ENCODE measurements at places on chromosomes 4 and X. TPM values are rescaled to one million over a fixed set of nuclear protein-coding genes. Genes with fewer than 3 reads are reported as not detected.

KLKB1 gene
- total RNA-seq, result 0.17 TPM

HSD17B13 gene
- not detected for total RNA-seq

DNA sequence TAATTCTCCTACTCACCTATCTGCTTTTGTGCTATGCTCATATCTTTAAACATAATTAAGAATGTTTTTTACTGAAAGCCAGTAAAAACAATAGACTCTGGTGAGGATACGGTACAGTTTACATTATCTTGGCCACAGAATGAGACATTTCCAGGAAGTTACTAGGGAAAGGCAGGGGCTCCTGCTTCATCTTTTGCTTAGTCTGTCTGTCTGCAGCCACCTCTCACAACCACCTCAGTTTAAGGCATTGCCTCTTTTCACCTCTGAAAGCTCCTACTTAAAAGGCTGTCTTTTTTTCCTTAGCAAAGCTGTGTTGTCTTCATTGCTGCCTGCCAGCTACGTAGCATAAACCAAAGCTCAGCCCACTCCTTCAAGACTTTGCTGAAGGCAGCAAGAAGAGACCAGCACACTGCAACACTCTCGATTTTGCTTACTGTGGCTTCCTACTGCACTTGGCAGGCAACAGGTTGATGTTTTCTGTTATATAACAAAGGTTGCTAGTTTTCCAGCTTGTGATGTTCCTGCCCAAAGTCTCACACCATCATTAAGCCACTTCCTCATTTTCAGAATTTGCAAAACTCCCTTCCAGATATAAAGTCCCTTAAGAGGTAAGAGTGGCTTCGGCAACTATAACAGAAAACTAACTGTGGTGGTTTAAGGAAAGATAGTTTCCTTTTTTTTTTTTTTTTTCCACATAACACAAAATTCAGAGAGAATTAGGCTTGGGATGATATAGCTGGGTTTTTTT, 432.9 kb downstream of the GRXCR1 start:
- DNase-seq, result no peak
- H3K27me3 ChIP-seq, result peaks cover 8% of the 10 kb centered on the region
- no peaks in the 10 kb centered on the region for H3K4me1 ChIP-seq
- H3K27ac ChIP-seq, result no peak overlapping the region
- no peaks in the 10 kb centered on the region for H3K36me3 ChIP-seq

DNA sequence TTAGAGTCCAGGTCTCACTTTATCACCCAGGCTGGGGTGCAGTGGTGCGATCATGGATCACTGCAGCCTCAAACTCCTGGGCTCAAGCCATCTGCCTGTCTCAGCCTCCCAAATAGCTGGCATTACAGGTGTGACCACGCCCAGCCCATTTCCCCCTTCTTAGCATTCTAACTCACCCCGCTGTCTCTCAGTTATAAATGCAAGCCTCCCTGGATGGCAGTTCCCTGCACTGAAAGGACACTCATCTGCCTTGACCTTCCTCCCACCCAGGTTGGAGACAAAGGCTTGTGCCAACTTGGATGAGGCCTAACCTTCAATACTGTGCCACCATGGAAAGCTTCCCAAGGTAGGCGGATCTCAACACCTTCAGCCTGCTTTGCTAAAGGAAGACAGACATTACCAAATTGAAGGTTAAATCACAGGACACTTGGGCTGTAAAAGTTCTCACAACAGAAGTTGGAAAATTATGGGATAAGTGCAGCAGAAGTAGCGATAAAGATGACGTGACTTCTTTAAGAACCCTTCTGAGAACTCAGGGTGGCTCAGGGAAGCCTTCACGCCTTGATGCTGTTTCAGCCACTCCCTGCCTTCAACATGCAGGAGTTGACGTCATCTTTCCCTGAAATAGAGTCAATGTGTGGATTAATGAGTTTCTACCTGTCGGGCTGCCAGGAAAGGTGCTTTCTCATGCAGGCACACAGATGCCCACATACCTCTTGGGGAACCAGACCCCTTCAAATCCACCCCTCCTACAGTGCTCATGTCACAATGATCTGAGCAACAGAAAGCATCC, 10.6 kb upstream of the GPM6B start:
- no peaks in the 10 kb centered on the region for H3K27me3 ChIP-seq
- no peak overlapping the region for H3K4me3 ChIP-seq
- no peak for DNase-seq
- H3K36me3 ChIP-seq, result no peaks in the 10 kb centered on the region

DNA sequence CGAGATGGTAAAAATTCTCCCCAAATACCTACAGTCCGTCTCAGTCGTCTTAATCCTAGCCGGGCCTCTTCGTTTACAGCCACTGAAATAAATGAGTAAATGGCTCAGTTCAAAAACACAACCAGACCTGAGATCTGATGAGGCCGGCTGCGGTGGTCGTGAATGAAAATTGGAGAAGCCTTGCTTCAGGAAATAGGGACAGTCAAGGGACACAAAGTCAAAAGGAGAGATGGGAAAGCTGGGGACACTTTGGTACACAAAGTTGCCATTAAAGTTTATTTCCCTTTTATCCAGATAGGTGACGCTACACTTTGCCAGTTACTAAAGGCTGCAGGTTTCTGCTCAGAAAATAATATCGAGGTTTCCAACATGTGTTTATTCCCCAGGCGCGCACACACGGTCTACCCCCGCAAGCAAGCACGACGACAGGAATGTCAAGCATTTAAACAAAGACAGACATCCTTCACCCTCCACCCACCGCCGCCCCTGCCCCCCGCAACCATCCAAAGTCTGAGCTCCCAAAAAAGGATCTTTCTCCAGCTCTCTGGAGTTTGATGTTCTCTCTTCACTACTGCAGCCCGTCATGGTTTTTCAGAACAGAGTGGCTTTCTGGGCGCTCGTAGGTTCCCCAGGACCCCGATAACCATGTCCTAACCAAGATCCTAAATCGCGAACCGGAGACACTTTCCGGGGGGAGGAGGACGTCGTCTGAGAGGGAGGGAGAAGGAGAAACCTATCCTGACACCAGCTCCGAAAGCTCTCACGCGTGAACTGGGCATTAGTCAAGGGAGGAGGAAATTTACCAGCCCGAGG, 1.3 kb upstream of the PCDH7 start:
- peak overlapping the region; percentile 95 for H3K4me3 ChIP-seq
- peaks cover 9% of the 10 kb centered on the region for H3K36me3 ChIP-seq
- H3K27ac ChIP-seq, result peak overlapping the region; percentile 98
- no peaks in the 10 kb centered on the region for H3K27me3 ChIP-seq
- H3K4me1 ChIP-seq, result peaks cover 27% of the 10 kb centered on the region

- H3K27me3 ChIP-seq, result no peaks in the 10 kb centered on the region
- peaks cover 4% of the 10 kb centered on the region for H3K4me1 ChIP-seq
Observed at GRCh38 chr4:86855572-86855971, 6.4 kb upstream of the SLC10A6 start.

DNA sequence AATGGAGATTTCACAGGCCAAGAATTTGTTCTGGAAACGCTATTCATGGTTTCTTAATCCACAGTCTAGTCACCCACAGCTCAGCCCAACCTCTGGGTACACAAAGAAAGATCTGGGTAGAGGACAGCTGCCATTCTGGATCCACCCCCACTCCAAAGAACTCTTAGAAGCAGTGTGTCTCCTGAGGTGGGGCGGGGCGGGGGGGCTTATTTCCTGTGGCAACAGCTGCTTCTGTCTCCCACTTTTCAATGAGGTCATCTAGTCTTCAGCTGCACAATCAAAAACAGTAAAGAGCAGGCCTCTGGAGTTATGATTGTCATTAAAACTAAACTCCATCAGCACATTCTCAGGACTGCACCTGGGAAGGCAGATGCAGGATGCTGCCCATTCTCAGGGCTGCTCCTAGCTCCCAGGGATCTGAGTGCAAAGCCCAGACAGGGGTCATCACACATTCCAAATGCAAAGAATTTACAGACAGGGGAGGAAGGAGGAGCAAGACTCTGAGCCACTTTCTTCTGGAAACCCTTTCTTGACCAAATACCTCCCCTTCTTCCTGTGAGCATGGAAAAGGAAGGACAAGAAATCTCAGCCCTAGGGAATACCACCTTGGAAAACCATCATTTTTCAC, 207.3 kb downstream of the HS6ST2 start:
- DNase-seq, result no peak
- no peaks in the 10 kb centered on the region for H3K36me3 ChIP-seq
- H3K4me3 ChIP-seq, result no peak overlapping the region
- H3K27ac ChIP-seq, result no peak overlapping the region

GRCh38 chrX:73758250-73758649, 195.3 kb downstream of the CHIC1 start:
- no peaks in the 10 kb centered on the region for H3K4me1 ChIP-seq
- peaks cover 5% of the 10 kb centered on the region for H3K27me3 ChIP-seq
- no peak overlapping the region for H3K4me3 ChIP-seq
- no peak overlapping the region for H3K27ac ChIP-seq
- H3K36me3 ChIP-seq, result no peaks in the 10 kb centered on the region

DNA sequence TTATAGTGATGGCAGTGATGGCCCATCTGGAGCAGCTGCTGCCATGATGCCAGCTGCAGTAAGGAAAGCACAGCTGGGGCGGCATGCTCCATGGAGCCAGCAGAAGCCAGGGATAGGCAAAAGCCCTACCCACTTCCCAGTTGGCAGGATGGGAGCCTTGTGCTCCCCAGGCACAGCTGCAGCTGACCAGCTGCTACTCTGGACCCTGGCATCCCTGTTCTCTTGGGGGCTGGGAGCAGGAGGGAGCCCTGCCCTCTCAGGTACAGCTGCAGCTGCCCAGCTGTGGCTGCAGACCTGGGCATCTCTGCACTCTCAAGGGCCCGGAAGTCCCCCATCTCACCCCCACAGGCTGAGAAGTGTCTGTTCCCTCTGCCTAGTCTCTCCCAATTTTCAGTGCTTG, 531.9 kb downstream of the PCDH18 start:
- no peaks in the 10 kb centered on the region for H3K27me3 ChIP-seq
- no peak overlapping the region for H3K27ac ChIP-seq
- no peaks in the 10 kb centered on the region for H3K4me1 ChIP-seq
- peak; percentile 47 for DNase-seq

- H3K27me3 ChIP-seq, result no peaks in the 10 kb centered on the region
- no peak overlapping the region for H3K4me3 ChIP-seq
- H3K36me3 ChIP-seq, result peaks cover 17% of the 10 kb centered on the region
- peak overlapping the region; percentile 14 for H3K27ac ChIP-seq
Observed at GRCh38 chrX:106973433-106974149, 26.4 kb downstream of the MORC4 start.

DNA sequence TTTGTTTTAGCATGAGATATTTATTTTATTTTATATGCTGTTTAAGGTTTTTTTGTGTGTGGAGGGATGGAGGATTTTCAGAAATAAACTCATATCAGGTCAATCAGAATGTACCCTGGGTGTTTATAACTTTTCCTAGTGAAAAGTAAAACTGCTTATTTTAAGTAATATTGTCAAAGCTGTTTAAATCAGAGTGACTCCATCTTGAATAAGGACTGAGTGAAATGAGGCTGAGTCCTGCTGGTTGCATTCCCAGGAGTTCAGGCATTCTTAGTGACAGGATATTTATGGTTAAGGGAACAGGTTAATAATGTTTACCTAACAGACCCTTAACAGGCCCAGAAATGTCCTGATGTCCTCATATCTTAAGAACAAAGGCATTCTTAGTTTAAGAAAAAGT, 1160.9 kb upstream of the PCDH7 start:
- H3K27ac ChIP-seq, result no peak overlapping the region
- no peaks in the 10 kb centered on the region for H3K27me3 ChIP-seq
- no peaks in the 10 kb centered on the region for H3K4me1 ChIP-seq
- no peak overlapping the region for H3K4me3 ChIP-seq

Measured in chondrocyte (in vitro differentiated cells).